ENCODE measurements at places on chromosomes 3 and 15.

DNA sequence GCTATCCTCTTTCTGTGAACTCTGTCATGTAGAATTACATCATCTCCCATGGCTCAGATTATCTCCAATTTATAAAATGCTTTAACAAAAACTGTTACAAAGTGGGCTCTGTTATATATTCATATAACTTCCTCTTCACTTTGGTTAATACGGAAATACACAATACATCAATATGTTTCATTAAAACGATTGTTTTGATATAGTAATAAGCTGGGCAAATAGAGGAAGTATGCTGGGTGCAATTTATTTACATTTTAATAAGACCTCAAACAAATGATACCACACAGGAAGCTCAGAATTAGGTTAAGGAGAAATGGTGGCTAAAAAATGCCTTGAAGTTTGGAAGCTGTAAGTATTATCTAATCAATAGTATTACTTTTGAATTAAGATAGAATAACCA lies 331.0 kb downstream of the ZBTB20 start:
- no peak for DNase-seq

- peak; percentile 26 for DNase-seq
Observed at GRCh38 chr3:196942915-196943277, 568 bp upstream of the NCBP2 start.

GRCh38 chr3:179861292-179861691 lies 175.4 kb downstream of the PEX5L start:
- no peak for DNase-seq

DNA sequence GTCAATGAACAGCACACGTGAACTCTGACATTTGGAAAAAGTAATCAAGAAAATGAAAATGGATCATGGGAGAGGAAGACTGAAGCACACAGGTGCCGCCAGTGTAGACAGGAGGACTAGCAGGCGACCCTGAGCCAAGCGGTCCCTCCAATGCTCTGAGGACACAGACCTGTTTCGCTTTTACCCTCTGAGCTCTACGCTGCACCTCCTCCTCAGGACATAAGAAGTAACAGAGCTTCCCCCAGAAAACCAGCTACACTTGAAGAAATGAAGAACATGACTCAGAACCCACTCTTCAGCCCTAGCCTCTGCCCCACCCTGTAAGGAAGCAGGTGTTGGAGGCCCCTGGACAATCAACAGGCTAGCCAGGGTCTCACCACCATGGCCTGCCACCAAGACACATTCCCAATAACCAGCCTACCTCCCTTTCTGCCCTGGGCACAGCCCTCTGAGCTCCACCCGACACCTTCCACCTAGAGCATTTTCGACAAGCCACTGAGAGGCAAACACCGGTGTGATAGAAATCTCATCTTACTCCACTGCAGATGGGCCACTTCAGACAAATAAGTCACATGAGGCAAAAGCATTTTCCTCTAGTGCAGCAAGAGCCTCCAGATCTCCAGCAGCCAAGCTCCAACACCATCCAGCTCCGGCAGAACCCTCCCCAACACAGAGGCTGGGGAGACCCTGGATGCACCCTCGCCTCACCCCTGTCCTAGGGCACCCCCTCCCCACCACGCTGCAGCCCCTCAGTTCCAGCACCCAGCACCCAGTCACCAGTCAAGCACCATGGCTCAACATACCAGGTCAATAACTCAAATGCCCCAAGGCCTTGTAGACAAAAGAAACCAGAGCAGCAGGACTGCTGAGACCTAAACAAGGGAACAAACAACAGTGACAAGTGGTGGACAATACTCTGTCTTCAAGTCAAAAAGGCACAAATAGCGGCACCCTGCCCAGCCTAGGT lies 11.4 kb downstream of the FAM174B start:
- DNase-seq: no peak

DNA sequence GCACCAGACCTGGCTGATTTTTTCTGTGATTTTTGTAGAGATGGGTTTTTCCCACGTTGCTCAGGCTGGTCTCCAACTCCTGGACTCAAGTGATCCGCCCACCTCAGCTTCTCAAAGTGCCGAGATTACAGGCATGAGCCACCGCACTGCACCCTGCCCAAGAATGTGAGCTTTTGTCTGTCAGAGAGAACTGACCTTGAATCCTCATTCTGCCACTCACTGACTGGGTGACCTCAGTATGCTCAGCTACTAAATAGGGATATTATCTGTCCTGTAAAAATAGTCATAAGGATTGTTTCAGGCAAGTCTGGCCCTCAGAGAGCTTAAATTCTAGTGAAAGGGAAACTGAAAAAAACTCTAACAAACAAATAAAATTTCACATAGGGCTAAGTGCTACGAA lies 2.1 kb upstream of the RFT1 start:
- DNase-seq: no peak

DNA sequence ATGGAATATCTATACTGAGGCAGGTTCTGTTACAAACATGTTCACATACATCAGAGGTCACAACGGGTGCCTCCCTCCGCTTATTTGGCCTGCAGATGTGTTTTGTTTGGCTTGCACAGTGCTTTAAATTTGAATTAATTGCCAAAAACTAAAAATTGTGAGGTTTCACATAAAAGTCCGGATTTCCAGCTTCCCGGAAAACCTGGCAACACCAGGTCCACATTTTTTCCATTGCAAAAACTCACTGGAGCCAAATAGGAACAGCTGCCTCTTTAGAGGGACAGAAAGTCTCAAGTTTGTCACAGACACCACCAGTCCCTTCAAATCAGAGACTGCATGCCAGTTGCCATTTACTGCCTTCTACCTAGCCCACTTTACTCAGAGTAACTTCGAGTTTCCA lies 205.9 kb upstream of the MDFIC2 start:
- DNase-seq: no peak

DNA sequence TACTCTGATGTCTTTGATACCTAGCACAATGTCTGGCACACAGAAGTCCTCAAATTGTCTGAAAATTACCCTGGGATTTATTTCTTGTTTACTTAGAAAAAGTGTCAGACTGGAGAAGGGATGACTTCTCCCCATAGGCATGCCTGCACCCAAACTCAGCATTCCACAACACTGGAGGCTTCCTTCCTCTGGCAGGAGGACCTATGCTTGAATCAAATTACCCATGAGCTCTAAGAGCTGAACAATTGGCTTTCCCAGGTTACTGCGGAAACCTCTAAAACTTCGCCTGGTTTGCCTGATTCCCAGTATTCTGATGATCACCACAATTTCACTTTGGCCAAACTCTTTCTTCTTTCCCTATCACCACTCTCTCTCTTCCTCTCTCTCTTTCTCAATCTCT lies 217.4 kb downstream of the DIPK2A start:
- peak; percentile 8 for DNase-seq

- DNase-seq: peak; percentile 5
Observed at GRCh38 chr3:83567935-83568334, 1390.9 kb upstream of the CADM2 start.

All from GM23338 (cell line).